ENCODE measurements at places on chromosomes 11 and 22.

GRCh38 chr11:115869780-115870431, 365.7 kb upstream of the CADM1 start:
- DNase-seq = peak; percentile 57

DNA sequence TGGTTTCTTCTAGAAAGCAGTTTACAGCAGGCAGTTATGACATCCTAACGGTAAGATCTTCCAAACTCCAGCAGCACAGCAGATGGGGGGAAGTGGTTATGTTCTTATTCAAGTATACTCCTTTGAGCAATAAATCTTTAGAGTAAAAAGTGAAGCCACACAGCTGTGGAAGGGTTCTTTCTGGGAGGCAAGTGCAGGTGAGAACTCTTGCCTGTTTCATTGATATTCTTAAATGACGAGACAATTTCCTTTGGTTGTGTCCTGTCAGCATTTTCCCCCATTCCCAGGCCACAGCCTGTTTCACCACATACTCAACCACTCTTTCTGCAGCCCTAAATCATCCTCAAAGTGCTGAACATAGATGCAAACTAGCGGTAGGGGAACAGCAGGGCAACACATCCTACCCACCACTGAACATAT, 207.3 kb upstream of the MTNR1B start:
- DNase-seq = no peak

DNA sequence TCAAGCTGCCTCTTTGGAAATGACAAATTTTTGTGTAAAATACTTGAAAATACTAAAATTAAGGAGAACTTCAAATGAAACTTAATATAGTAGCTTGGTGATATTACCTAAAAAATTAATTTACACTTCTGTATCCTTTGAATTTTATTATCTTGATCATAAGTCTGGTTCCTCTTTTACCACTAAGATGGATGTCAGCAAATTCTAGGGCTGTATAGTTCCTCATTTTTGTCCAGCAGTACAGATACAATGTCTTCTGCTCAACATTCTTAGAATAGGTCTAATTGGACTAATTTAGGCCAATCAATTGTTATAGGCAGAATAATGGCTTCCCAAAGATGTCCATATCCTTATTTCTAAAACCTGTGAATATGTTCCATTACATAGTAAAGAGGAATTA, 1298.0 kb upstream of the RAG2 start:
- no peak for DNase-seq

- no peak for DNase-seq
Observed at GRCh38 chr11:44149651-44150050, 54.2 kb downstream of the EXT2 start.

DNA sequence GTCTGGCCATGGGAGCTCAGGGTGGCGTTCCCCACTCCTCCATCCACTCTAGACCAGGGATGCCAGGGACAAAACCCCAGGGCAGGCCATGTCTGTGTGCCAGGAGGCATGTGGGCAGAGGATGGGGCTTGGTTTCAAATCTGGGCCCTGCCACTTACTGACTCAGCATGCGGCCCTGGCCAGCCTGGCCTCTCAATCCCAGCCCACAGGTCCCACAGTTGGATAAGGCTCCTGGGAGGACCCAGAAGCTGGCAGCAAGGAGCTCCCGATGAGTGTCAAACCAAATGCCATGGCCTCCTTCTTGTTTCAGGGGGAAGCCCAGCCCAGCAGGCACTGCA, 1290.4 kb downstream of the BRD1 start:
- DNase-seq = no peak
